ENCODE measurements at places on chromosomes 4 and X.
A peak's percentile ranks its signal among the peaks of the same experiment; 100 is the strongest.

- H3K27ac ChIP-seq = no peak overlapping the region
- no peak for DNase-seq
- H3K36me3 ChIP-seq = peaks cover 18% of the 10 kb centered on the region
- no peaks in the 10 kb centered on the region for H3K27me3 ChIP-seq
- H3K4me1 ChIP-seq = no peaks in the 10 kb centered on the region
Measured at GRCh38 chr4:102878901-102879300, 10.1 kb downstream of the CISD2 start.

GRCh38 chr4:18734405-18734804 is 712.9 kb upstream of the LCORL start:
- H3K4me1 ChIP-seq = no peaks in the 10 kb centered on the region
- no peaks in the 10 kb centered on the region for H3K36me3 ChIP-seq
- H3K27me3 ChIP-seq = no peaks in the 10 kb centered on the region
- H3K4me3 ChIP-seq = no peak overlapping the region
- no peak for DNase-seq

GRCh38 chr4:111718763-111719559 is 426.3 kb upstream of the FAM241A start:
- H3K4me3 ChIP-seq = no peak overlapping the region
- H3K36me3 ChIP-seq = no peaks in the 10 kb centered on the region
- H3K4me1 ChIP-seq = no peaks in the 10 kb centered on the region
- H3K27ac ChIP-seq = no peak overlapping the region
- H3K27me3 ChIP-seq = no peaks in the 10 kb centered on the region

GRCh38 chr4:2261853-2262144 is at the start of gene MXD4:
Gene MXD4 (minus strand): TSS chr4:2262109. CDS start chr4:2261980, 129 bp downstream.
- peak within 1 kb of the TSS; percentile 85 for H3K4me3 ChIP-seq
- H3K27ac ChIP-seq = peak within 1 kb of the TSS; percentile 93
- no peaks in the 10 kb centered on the region for H3K27me3 ChIP-seq
- no peak for DNase-seq
- peaks cover 30% of the 10 kb centered on the region for H3K36me3 ChIP-seq

DNA sequence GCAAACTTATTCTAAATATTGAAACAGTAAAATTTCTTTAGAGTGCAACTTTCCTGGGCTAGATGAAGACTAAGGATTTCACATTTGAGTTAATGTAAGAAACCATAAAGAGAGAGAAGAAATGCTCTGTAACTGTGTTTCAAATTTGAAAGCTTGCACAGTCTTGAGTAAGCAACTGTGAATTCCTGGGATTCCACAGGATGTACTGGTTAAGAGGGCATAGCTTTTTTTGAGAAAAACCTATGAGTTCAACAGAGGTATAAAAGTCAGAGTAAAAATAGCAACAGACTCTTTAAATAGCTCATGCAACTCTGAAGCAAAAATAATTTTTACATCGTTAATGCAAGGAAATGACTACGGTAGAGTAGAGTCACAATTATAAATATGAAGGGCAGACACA is 25.5 kb downstream of the ZNF330 start:
- DNase-seq = no peak
- H3K36me3 ChIP-seq = no peaks in the 10 kb centered on the region
- H3K4me1 ChIP-seq = no peaks in the 10 kb centered on the region
- H3K27me3 ChIP-seq = no peaks in the 10 kb centered on the region
- no peak overlapping the region for H3K27ac ChIP-seq

GRCh38 chr4:123835831-123836590 is 439.4 kb downstream of the SPRY1 start:
- H3K27me3 ChIP-seq = no peaks in the 10 kb centered on the region
- H3K4me1 ChIP-seq = no peaks in the 10 kb centered on the region
- H3K4me3 ChIP-seq = no peak overlapping the region
- no peak for DNase-seq
- H3K27ac ChIP-seq = no peak overlapping the region

Measured in CD4-positive, alpha-beta T cell (primary cell).